ENCODE measurements at places on chromosomes 5 and 9.

GRCh38 chr9:83435301-83435700 lies 102.9 kb downstream of the FRMD3 start:
- DNase-seq: no peak

- DNase-seq: no peak
Measured at GRCh38 chr9:115137526-115137925, 19.6 kb upstream of the TNC start.

DNA sequence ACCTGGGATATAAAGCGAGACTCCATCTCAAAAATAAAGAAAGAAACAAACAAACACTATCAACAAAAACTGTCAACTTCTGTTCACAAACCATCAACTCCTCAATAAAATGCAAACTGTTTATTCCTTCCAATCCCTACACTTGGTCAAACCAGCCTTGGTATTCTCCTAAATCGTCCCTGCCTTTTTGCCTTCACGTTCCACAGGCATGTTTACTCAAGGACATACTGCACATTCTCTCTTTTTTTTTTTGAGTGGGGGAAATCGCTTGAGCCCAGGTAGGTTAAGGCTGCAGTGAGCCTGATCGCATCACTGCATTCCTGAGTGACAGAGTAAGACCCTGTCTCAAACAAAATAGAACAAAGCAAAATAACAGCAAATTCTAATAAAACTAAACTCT lies 13.0 kb downstream of the UBAP2 start:
- DNase-seq: no peak

DNA sequence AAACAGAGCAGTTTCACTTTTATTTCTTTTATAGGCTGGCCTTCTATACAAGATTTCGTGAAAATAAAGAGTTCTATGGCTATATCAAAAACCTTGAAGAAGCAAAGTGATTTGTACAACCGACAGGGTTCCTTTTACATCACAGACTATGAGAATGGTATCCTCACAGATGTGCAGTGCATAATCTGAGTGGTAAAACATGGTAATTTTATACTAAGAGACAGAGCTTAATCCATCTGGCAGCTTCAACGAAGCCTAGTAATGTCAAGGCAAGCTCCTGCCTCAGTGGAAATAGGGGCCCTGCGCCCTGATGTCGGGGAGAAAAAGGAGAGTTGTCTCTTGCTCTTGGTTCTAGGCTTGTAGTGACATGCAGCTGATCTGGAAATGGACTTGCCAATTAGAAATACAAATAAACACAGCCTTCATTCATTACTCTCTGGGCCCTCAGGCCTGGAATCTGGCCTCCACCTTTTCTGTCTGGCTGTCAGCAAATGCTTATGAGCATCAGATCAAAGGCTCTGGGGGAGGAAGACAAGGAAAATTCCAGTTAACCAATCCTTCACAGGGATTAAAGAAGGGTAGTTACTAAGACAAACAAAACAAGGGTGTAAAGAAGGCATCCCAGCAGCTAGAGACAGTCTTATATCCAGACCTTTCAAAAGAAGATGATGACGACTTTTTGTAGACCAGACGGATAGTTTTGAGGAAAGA lies 33.6 kb upstream of the TRIM32 start:
- no peak for DNase-seq

DNA sequence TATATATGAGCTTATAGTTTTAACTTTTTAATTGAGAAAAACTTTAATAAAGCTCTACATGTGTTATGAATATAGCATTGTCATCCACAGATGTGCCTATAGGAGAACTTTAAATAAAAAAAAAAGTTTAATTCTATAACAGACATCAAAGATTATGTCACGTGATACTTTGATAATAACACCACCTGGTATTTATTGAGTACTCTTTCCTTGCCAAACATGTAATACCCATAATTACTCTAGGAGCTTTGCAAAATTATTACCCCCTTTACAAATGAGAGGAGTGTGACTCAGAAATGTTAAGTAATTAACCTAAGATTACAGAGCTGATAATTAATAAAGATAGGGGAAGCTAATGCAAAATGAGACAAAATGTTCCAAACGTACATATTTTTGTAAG lies 43.0 kb downstream of the ITGA2 start:
- DNase-seq: no peak

Measured in activated T-cell treated with anti-CD3 and anti-CD28 coated beads for 48 hours (primary cell).